Osteocyte (in vitro differentiated cells): ENCODE measurements at places on chromosomes 4 and X. TPM values are rescaled to one million over a fixed set of nuclear protein-coding genes. Genes with fewer than 3 reads are reported as not detected.

PDZD4 gene
- total RNA-seq = 23.9 and 26.6 TPM in 2 replicates

DNA sequence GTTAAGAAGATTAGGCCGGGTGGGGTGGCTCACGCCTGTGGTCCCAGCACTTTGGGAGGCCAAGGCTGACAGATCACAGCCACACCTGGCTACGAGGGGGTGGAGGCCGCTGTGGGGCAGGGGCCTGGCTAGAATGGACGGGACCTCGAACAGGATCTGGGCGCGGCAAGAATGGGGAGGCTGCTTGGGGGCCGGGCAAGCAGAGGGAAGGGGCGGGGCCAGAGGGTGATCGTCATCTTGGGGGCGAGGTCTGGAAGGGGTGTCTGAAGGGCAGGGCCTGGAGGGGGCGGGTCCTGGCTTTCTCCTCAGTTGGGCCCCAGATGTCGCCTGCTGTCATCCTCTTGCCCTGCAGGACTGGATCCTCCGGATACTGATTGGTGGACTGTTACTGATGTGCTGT is 57.3 kb upstream of the ENPEP start:
- H3K4me3 ChIP-seq = no peak overlapping the region
- H3K27me3 ChIP-seq = peaks cover 10% of the 10 kb centered on the region
- no peaks in the 10 kb centered on the region for H3K36me3 ChIP-seq
- DNase-seq = no peak
- peaks cover 11% of the 10 kb centered on the region for H3K4me1 ChIP-seq
- H3K27ac ChIP-seq = no peak overlapping the region

UGT8 gene
- total RNA-seq = not detected in 2 replicates

DNA sequence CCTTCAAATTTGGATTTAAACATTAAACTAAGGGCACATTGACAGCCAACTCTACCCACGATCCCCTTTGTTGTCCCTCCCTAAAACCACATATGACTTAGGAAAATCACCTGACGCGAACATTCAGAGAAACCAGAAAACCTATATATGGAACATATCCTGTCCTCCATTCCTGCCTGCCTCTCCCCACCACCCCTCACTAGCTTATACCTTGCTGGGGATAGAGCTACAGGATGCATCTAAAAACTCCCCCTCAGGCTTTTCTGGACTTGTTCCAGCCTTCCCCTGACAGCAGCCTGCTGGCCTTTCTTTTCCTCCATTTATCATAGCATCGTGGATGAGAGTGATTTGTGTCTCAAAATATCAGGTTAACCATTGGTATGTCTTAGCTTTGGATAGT is 8.8 kb downstream of the STK26 start:
- peaks cover 9% of the 10 kb centered on the region for H3K4me1 ChIP-seq
- H3K27ac ChIP-seq = no peak overlapping the region
- no peak for DNase-seq
- no peak overlapping the region for H3K4me3 ChIP-seq
- no peaks in the 10 kb centered on the region for H3K36me3 ChIP-seq

FGD1 gene
- total RNA-seq = 29.0 and 29.5 TPM in 2 replicates

GRCh38 chr4:155505321-155505720 is 128.6 kb upstream of the MAP9 start:
- peaks cover 2% of the 10 kb centered on the region for H3K36me3 ChIP-seq
- peaks cover 15% of the 10 kb centered on the region for H3K27me3 ChIP-seq
- H3K4me3 ChIP-seq = no peak overlapping the region
- H3K27ac ChIP-seq = no peak overlapping the region
- DNase-seq = no peak
- H3K4me1 ChIP-seq = peaks cover 7% of the 10 kb centered on the region

PCGF3 gene
- 69.8 and 70.0 TPM in 2 replicates for total RNA-seq

CSN1S1 gene
- total RNA-seq = not detected in 2 replicates

DNA sequence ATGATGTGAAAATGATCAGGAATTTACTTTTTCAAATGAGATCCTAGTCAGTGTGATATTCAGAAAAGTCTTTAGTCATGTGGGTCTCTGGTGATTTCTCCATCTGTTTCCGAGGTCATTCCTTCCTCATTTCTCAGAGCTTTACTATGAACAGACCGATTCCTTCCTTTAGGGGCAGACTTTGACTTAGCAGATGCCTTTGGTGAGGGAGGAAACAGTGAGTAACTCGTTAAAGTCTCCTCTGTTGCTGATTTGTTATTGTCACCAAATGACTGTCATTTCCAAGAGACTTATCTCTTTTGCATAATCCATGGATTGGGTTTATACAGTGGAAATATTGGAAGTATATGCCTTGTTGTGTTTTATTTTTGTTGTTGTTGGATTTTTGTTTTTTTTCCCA is 76.2 kb upstream of the CD99 start:
- DNase-seq = no peak
- H3K4me1 ChIP-seq = peaks cover 20% of the 10 kb centered on the region
- peak overlapping the region; percentile 79 for H3K27ac ChIP-seq
- H3K27me3 ChIP-seq = no peaks in the 10 kb centered on the region
- no peak overlapping the region for H3K4me3 ChIP-seq

GAGE2A gene
- total RNA-seq = not detected in 2 replicates

DNA sequence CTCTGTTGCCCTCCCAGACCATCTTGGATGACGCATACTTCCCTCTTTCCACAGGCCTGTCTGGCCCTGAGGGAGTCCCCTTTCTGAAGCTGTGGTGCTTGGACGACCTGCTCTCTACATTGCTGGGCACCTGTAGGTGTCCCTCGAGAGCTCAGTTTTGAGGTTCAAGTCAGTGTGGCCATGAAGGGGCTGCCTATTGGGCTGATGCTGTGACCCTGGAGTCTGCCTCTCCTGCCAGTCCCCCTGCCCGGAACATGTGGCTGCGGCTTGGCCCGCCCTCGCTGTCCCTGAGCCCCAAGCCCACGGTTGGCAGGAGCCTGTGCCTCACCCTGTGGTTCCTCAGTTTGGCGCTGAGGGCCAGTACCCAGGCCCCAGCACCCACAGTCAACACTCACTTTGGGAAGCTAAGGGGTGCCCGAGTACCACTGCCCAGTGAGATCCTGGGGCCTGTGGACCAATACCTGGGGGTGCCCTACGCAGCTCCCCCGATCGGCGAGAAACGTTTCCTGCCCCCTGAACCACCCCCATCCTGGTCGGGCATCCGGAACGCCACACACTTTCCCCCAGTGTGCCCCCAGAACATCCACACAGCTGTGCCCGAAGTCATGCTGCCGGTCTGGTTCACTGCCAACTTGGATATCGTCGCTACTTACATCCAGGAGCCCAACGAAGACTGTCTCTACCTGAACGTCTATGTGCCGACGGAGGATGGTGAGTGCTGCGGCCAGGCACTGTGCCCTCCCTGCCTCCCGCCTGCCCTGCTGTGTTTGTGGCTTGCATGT is 3.0 kb downstream of the NLGN3 start:
- no peak overlapping the region for H3K4me3 ChIP-seq
- H3K36me3 ChIP-seq = no peaks in the 10 kb centered on the region
- DNase-seq = no peak
- H3K4me1 ChIP-seq = peaks cover 15% of the 10 kb centered on the region
- no peak overlapping the region for H3K27ac ChIP-seq

TNMD gene
- total RNA-seq = not detected in 2 replicates

GRCh38 chr4:130035391-130035790 is 939.4 kb downstream of the C4orf33 start:
- H3K4me1 ChIP-seq = peaks cover 45% of the 10 kb centered on the region
- H3K36me3 ChIP-seq = no peaks in the 10 kb centered on the region
- peak overlapping the region; percentile 73 for H3K27ac ChIP-seq
- H3K4me3 ChIP-seq = no peak overlapping the region
- no peaks in the 10 kb centered on the region for H3K27me3 ChIP-seq
- no peak for DNase-seq

ARHGAP6 gene
- 3.5 and 4.2 TPM in 2 replicates for total RNA-seq

MAGEB17 gene
- total RNA-seq = not detected in 2 replicates

- H3K27ac ChIP-seq = no peak overlapping the region
- DNase-seq = no peak
- H3K4me1 ChIP-seq = peaks cover 15% of the 10 kb centered on the region
These were observed 450 bp downstream of the ACSL1 start for GRCh38 chr4:184825141-184825895.

DNA sequence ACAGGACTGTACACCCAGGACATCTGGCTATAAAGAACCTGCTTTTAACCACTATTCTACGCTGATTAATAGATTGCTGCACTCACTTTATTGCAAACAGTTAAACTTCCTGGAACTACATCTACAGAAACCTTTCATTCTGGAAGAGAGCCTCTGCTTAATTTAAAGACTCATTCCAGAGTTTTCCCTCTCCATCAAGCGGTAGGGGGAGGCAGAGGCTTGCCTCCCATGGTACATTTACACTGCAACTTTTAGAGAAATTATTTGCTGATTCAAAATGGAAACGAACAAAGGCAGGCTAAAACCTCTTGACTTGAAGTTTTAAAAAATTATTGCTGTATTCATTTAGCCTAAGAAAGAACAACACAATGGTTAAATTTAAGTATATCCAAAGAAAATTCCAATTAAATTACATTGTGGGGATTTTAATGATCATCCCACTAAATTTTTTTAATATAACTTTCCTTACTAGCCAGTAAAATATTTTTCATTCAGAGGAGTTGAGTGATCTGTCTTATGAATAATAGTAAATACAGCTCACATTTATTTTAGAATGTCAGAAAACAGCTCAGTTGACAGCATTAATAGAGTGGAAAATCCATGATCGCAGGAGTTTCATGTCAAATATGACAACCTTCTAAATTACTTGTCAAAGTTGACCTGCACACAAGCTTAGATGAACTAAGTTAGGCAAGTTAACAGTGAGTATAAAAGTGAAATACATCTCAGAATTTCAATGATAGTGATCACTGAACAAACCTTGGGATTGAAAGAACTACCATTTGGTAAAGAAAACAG is 46.3 kb upstream of the PCDH10 start:
- H3K4me1 ChIP-seq = no peaks in the 10 kb centered on the region
- H3K4me3 ChIP-seq = no peak overlapping the region
- no peaks in the 10 kb centered on the region for H3K36me3 ChIP-seq
- H3K27me3 ChIP-seq = no peaks in the 10 kb centered on the region
- H3K27ac ChIP-seq = no peak overlapping the region
